Activated B cell treated with CpG ODN at 0.5 μM for 24 hours (primary cell): ENCODE measurements at places on chromosomes 6 and 20.

DNA sequence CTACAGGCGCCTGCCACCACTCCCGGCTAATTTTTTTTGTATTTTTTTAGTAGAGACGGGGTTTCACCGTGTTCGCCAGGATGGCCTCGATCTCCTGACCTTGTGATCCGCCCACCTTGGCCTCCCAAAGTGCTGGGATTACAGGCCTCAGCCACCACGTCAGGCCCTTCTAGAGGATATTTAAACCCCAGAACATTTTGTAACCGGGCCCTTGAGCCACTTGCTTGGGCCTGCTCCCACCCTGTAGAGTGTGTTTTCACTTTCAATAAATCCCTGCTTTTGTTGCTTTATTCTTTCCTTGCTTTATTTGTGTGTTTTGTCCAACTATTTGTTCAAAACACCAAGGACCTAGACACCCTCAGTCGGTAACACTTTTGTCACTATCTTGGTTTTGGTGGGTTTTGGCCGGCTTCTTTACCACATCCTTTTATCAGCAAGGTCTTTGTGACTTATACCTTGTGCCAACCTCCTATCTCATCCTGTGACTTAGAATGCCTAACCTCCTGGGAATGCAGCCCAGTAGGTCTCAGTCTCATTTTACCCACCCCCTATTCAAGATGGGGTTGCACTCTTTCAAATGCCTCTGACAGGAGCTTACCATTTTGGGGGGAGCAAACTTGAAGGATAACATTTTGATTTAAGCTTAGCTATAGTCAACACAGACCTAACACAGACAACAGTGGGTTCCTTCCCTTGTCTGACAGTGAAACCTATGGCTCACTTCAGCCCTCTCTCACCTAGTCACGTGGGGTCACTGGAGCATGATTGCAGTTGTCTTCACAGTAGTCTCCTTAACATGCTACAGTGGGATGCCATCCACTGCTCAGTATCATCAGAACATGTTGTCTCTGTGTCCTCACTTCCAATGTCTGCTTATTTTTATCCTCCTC, 27.9 kb upstream of the KIF6 start:
- no peak for DNase-seq

DNA sequence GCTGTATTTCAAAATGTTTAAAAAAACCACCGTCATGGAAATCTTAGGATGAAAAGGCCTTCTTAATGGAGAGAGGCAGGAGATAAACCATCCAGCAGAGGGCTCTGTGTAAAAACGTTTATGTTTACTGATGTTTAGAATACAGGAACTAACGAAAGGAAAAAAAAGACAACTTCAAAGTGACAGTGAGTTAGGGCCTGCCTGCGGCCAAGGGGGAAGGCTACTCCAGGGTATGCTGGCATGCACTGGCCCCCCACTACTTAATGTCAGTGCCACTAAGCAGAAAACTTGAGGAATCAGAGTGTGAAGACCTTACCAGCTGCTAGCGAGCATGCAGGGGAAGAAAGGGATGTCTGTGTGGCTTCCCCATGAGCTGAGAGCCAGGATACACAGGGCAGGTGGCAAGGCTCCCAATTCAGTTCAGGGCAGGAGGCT, 47.7 kb downstream of the AKAP7 start:
- DNase-seq = no peak

- no peak for DNase-seq
These were observed 73.2 kb downstream of the ARID1B start for GRCh38 chr6:156850353-156850752.

DNA sequence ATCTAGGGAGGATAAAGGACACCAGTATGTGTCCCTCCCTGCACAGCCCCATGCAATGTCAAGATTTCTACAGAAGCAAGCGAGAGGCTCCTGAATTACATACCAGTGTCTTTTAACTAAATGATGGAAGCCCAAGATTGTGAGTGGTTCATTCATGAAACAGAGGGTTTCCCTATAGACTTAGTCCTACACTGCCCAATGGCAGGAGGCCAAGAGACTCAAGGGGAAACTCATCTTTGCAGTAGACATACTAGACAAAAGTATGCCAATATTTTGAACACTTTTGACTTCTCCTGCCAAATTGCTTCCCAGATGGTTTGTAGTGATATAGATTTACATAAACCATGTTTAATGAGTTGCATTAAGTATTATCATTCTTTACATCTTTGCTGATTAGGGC, 557.2 kb upstream of the JAG1 start:
- no peak for DNase-seq

- DNase-seq = no peak
These were observed 16.4 kb upstream of the PSMF1 start for GRCh38 chr20:1102016-1102415.

DNA sequence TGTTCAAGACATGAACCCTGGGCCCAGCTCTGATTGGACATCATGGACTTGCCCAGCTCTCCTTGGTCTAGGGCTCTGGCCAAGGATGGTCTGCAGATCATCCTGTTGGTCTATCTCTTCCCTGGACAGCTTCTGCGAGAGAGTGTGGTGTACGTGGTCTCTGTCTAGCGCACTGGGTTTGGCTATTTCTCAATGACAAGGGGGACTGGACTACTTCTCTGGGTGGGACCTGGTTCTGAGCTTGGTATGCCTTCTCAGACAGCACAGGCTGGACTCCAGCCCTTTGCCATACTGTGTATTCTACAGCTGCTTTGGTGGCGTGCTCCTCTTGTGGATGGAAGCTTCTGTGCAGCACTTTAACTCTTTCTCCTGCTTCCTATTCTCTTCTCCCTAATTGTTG, 8.5 kb upstream of the RAET1E start:
- DNase-seq = no peak

- no peak for DNase-seq
These were observed 120.9 kb upstream of the SLC2A12 start for GRCh38 chr6:134173366-134173725.

GRCh38 chr6:2652611-2653010, 98.1 kb downstream of the MYLK4 start:
- DNase-seq = no peak

GRCh38 chr6:163309491-163310026, 105.0 kb upstream of the QKI start:
- DNase-seq = no peak

- no peak for DNase-seq
These were observed 119.6 kb downstream of the TFAP2C start for GRCh38 chr20:56748476-56749377.

- DNase-seq = no peak
These were observed 257.2 kb downstream of the DLL1 start for GRCh38 chr6:170033666-170034065.

DNA sequence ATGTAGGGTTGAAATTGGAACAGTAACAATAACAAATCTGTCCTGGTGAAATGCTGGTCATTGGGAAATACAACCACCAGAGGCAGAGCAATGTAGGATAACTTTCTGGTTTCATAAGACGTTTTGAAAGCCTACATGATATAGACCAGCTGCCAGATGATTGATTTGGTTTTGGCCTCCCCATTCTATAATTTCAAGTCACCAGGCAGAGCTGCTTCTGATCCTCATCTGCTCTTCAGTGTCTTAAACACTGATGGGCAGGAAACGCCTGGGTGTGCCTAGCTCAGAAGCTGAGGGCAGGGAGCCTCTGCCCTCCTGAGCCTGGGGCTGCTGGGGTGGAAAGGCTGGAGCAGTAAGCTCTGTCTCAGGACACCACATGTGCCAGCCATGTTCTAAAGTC, 24.5 kb downstream of the DHX35 start:
- no peak for DNase-seq

DNA sequence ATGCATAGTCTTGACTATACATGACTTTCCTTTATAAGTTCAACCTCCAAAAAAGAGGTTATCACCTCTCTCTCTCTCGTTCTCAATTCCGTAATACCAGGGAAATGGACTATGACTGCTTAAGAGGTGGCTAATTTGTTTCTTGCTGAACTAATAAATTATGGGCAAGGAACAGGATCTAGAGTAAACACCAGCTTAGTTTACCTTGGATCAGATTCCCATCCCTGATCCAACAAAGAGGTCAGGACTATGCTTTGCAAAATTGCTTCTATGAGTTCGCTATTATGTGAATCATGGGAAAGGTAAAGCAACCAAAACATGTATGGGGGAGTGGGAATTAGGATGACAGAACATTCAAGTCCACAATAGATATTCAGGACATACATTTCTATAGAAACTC, 630.7 kb downstream of the HACE1 start:
- no peak for DNase-seq

GRCh38 chr20:20519269-20519668, 151.4 kb downstream of the INSM1 start:
- no peak for DNase-seq
